ENCODE measurements at places on chromosomes 1 and 21.

DNA sequence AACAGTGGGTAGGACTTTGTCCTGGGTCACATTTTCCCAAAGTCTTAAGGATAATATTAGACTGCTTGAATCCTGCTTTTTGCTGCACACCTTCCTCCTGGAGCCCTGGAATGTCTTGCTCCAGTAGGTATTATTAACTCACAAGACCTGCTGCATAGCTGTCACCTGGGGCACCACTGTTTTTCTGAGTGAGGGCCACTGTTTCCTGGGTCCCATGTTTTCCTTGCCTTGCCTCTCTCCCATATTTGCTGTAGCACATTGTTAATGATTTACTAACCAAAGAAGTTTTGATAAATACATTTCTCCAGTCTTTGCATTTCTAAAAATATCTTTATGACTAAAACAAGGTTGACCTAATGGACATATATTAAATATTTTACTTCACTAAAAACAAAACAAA is 22.5 kb upstream of the FCAMR start:
- no peak for DNase-seq

DNA sequence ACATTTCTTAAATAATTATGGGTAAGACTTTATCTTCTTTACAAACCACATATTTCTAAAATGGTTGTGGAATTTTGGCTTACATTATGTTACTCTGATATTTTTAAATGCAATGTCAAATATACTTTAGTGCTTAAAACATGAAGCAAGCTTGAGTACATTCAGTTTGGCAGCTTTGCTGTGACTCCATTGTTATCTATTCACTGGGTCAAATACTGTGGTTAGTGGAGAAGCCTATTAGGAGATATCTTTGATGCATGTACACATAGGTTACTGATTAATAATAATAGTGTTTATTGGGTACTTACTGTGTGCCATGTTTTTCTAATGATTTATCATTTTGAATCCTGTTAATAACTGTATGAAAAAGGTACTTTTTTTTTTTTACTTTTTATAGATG is 520.4 kb upstream of the B3GALT2 start:
- no peak for DNase-seq

DNA sequence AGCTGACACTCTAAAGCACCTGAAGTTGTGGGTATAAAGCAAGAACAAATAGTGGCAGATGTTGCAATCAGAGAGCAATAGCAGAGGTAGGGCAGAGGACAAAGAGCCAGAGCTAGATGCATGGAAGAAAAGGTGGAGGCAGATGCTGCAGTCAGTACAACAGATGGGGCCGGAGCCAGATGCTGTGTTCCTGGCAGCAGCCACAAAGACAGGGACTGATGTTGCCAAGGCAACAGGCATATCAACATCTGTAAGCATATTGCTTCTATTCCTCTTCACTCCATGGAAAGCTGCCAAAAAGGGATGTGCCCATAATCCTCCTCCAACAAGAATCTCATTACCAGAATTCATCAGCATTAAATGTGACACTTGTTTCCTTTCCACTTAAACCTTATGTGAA is 108.0 kb downstream of the TNNI3K start:
- no peak for DNase-seq

- no peak for DNase-seq
These were observed 717 bp upstream of the BATF3 start for GRCh38 chr1:212700223-212700891.

DNA sequence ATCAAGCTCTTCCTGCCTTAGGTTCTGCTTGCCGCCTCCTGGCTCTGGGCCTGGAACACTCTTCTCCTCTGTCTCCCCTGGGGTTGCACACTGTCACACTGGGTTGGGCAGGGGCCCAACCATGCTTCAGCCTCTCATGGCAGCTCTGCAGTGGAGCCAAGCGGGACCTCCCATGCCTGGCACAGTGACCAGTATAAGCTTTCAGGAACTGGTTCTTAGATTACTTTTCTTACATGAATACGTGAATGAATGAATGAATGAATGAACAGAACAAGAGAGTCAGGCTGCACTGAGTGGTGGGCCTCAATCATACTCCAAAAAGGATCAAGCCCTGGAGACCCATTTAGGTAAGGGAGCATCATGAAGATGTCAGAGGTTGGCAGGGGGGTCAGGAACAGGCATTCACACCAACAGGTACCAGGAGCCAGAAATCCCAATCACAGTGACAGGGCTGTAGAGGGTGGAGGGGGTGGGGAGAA is 30.8 kb upstream of the TMEM125 start:
- DNase-seq, result no peak

DNA sequence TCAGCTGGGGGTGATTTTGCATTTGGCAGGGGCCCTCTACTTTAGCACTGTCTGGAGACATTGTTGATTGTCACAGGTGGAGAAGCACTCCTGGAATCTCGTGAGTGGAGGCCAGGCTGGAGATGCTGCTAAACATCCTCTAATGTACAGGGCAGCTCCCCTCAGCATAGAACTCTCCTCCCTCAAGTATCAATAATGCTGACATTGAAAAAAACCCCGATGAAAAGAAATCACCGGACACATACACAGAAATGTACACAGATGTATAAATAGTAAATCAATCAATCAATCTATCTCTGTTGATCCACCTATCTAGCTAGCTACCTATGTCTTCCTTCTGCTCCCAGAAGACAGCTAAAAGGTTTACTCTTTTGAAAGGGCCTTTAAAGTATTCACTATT is 89.4 kb upstream of the KCNJ15 start:
- no peak for DNase-seq

GRCh38 chr1:77670330-77670729 is 12.1 kb downstream of the ZZZ3 start:
- DNase-seq, result no peak

DNA sequence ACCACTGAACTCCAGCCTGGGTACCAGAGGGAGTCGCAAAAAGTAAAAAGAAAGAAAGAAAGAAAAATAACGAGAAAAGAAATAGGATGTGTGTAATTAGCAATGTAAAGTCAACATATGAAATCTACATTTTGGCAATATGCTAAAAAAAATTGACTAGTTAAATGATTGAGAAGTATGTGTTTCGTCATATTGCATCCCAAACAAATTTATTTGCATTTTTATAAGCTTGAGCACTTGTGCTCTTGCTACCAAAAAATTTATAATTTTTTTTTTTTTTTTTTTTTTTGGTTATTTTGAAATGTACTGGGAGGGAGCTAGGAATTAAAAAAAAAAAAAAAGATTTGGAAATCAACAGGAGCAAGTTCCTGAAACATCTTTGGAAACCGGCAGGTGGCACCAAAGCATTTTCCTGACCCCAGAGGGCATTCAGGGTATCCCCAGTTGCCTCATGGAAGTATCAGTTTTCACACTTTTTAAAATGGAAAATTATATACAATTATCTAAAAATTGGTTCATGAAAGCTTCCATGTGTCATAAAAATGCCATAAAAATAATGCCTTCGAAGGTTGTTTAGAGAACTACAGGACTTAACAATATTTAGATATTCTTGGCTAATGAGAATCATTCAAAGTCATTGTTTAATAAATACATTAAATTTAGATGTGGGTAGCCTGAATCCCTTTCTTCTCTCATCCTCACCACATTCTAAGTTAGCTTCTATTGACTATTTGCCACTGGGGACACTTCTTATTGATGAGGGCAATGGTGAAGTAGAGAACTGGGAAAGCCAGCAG is 4.8 kb upstream of the HEATR1 start:
- DNase-seq, result no peak

- DNase-seq, result no peak
These were observed 38.2 kb downstream of the ETS2 start for GRCh38 chr21:38843806-38844503.

DNA sequence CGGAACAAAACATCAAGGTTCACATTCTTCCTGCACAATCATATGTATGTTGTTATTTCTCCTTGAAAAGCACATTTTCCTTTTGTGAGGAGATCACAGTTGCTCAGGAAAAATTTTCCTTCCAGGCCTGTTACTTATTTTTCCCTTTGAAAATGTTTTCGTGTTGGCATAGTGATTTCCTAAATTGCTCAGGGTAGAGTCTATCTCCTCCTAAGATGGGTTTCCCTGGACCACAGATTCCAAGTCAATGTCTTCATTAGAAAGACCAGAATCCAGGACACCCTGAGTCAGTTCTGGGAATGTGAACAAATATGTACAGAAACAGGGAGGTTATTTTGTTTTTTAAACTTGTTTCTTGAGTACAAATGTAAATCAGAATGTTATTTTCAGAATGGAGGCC is 94.3 kb upstream of the C1orf105 start:
- no peak for DNase-seq

- DNase-seq, result peak; percentile 66
These were observed 6.8 kb downstream of the JMJD4 start for GRCh38 chr1:227728059-227728891.

- no peak for DNase-seq
These were observed 1577.9 kb downstream of the PLA2G4A start for GRCh38 chr1:188406636-188407035.

GRCh38 chr1:2228157-2228594 is at the start of gene SKI:
TSS of gene SKI (plus strand) at chr1:2228319. CDS start at chr1:2228767, 448 bp downstream.
- no peak for DNase-seq

DNA sequence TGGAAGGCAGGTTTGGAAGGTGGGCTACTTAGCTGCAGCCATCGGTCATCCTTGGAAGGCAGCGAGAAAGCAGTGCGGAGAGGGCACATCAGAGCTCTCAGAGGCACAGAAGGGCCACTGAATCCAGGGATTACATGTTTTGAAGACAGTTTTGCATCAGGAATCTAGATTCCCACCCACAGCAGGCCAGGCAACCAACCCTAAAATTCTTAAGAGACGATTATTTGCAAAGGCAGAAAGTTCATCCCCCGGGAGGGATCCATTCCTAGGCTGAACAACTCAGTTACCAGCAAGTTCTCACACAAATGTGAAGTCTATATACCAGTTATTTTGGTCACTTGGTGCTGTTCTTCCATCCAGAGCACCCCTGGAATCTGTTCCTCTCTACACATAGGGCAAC is 457.3 kb upstream of the VAMP3 start:
- no peak for DNase-seq

GRCh38 chr1:24957016-24957807 is 27.1 kb upstream of the RUNX3 start:
- DNase-seq, result no peak
